Left hindlimb (tissue), 1 donor: ENCODE measurements at places on chromosomes 1 and 21.

GRCh38 chr1:248825136-248825535 lies 579 bp downstream of the SH3BP5L start:
- no peak for DNase-seq

DNA sequence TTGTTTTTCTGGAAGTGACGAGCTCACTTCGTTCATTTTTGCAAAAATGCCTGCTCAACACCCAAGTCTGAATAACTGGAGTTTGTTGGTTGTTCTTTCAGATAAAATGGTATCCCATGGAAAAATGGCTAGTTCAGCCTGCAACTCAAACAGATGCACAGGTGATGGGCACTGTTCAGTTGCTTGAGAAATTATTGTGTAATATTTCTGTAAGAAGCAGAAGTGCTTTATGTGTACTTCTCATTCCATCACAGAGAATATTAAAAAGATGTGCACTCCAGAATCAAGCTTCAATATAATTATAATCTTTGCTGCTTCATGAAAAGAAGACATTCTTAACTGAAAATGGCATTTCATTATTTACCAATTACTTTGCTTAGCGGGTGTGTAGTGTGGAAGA lies 9.1 kb downstream of the SYT2 start:
- no peak for DNase-seq

GRCh38 chr1:111354584-111354983 lies 63.9 kb downstream of the CHIA start:
- no peak for DNase-seq

- no peak for DNase-seq
Measured at GRCh38 chr1:42973799-42974198, 15.1 kb upstream of the SLC2A1 start.

- DNase-seq, result no peak
Measured at GRCh38 chr1:231679109-231679508, 52.5 kb downstream of the DISC1 start.

- DNase-seq, result no peak
Measured at GRCh38 chr1:8980656-8981055, 35.0 kb downstream of the CA6 start.

DNA sequence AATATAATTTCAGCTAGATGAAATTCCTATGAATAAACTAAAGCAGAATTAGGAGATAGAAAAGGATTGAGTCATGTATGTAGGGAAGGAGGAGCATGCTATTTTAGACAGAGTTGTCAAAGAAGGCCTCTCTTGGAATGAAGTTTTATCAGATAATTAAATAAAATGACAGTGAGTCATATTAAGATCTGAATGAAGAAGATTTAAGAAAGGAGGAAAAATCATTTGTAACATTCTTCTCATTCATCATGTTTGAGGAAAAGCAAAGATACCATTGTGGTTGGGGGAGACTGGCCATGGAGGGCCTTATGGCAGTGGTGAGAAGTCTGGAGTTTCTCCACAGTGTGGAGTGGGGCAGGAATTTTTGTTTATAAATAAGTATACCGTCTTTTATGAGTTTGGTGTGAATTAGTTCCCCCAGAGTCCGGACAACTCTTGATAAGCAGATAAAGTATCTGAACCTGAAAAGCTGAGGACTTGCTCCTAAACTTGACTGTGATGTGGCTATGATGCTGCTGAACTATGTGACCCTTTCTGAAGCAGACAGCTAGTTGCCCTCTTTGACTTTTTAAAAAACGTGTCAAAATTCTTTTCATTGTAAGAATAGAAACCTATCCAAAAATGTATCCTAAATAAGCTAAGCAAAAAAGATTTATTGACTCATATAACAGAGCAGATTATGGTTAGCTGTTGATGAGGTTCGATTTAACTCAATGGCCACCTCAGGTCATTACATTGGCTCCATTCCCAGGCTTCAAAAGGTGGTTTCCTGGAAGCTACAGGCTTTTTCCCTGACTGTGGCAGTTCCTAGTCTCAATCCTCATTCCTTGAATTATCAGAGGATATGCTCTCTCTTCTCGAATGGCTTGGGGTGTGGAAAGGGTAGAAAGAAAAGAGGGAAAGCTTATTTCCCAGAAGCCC lies 90.8 kb downstream of the LHX9 start:
- DNase-seq, result no peak

GRCh38 chr21:42509244-42509643 lies 4.4 kb upstream of the SLC37A1 start:
- no peak for DNase-seq

GRCh38 chr21:35909456-35910223 lies 150.7 kb downstream of the SETD4 start:
- DNase-seq, result no peak

- DNase-seq, result no peak
Measured at GRCh38 chr1:30748098-30748698, 9.4 kb downstream of the LAPTM5 start.

DNA sequence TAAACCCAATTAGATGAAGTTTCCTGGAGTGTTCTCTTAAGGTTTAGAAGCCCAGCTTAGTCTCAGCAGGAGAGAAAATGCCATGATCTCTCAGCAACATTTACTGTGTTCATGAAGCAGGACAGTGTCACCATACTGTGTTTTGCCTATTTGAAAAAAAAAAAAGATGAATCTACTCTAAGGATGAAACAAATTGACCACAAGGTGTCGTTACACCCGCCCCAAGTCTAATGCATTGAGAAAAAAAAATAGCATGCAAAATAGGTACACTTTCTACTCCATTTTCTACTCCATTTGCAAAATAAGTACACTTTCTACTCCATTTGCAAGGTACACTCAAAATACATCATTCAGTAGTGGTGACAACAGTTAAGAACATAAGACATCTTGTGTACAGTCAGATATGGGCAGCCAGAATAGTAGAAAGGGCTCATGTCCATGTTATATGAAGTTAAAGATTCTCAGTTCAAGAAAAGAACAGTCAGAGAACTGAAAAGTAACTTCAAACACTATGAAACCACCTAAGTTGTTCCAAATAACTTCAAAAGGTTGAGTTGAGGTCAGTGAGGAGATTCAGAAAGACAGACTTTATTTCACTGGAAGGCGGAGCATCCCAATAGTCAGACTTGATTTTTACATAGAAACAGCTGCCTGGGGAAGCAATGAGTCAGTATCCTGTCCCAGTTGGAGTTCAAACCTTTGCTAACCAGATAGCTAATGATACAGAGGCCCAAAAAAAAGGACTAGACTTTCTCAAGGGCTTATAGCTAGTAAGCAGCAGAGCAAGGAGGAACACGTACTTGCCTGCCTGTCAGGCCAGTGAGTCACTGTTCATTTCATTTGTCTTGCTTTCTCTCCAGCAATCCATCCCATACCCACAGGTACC lies 13.3 kb downstream of the PLPPR5 start:
- DNase-seq, result no peak

GRCh38 chr1:87089070-87089736 lies 174.8 kb downstream of the HS2ST1 start:
- DNase-seq, result no peak
